ENCODE measurements at places on chromosomes 5 and 9.
A peak's percentile ranks its signal among the peaks of the same experiment; 100 is the strongest.

- DNase-seq = no peak
Measured at GRCh38 chr9:18706648-18707047, 232.7 kb downstream of the ADAMTSL1 start.

- no peak for DNase-seq
Measured at GRCh38 chr9:109710830-109711229, 69.2 kb upstream of the PALM2AKAP2 start.

GRCh38 chr5:143265995-143266394 lies 137.5 kb downstream of the NR3C1 start:
- no peak for DNase-seq

DNA sequence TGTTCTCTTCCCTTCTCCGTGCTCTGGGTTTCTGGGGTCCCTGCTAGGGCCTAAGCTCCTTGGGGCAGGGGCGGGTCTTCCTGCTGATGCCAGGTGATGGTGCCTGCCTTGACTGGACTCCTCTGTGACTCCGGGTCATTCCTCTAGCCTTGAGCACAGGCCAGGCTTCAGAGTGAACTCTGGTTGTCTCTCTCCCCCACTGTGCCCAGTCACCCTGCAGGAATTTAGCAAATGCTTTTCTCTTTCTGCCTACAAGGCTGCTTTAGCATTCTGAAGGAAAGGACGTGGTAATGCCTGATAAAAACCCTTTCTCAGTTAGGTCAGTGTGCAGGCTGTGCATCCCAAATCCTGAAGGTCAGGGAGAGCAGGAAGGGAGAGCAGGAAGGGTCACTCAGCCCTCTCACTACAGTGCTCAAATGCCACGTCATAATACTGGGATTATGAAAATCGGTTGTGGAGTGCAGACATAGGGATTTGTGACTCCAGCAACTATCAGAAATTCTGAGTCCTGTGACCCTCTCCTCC lies 2.7 kb downstream of the CXCL14 start:
- DNase-seq = peak; percentile 27

- peak; percentile 23 for DNase-seq
Measured at GRCh38 chr5:42858031-42858643, 46.4 kb upstream of the SELENOP start.

DNA sequence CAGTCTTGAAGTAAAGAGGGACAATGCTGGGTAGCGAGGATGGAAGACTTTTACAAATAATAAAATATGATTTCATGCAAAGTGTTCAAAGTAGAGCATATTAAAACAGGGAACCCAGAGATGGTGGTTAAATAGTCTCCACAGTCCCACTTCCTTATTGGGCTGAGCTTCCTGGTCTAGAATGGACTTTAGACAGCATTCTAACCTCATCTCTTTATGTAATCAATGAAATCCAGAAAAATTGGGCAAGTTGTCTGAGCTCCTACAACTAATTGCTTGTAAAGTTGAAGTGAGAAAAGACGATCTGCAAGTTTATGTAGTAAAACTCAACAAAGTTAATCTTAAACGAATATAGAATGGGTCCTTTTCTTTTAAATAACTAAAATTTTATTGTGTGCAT lies 328.9 kb downstream of the PJA2 start:
- no peak for DNase-seq

- no peak for DNase-seq
Measured at GRCh38 chr5:136506131-136506530, 140.8 kb upstream of the TRPC7 start.

DNA sequence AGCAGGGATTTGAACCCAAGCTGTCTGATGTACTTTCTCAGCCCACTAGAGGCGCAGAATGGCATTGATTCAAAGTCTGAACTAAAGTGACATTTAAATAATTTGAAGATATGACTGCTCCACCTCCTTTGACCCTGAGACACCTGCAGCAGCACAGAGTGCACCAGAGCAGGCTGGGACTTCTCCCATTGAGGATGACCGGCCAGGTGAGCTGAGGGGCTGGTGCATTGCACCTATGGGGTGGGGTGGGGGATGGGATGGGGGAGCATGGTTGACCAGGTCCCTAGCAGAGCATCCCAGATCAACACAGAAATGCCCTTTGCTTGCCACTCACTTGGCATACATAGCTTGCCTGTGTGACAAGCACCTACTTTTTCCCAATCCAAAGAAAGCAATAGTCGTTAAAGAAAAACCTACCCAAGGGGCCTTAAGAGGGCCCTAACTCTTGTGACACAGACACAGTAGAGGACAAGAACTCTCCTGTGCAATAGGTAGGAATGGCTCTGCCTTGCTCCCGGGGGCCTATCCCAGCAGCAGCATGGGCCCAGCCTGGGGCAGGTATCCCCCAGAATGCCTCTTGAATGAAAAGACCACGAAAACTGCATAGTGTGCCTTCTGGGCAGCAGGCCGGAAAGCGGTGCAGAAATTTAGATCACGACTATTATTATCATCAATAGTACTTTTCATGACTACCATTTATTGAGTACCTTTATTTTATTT lies 6.5 kb downstream of the SH3PXD2B start:
- no peak for DNase-seq

DNA sequence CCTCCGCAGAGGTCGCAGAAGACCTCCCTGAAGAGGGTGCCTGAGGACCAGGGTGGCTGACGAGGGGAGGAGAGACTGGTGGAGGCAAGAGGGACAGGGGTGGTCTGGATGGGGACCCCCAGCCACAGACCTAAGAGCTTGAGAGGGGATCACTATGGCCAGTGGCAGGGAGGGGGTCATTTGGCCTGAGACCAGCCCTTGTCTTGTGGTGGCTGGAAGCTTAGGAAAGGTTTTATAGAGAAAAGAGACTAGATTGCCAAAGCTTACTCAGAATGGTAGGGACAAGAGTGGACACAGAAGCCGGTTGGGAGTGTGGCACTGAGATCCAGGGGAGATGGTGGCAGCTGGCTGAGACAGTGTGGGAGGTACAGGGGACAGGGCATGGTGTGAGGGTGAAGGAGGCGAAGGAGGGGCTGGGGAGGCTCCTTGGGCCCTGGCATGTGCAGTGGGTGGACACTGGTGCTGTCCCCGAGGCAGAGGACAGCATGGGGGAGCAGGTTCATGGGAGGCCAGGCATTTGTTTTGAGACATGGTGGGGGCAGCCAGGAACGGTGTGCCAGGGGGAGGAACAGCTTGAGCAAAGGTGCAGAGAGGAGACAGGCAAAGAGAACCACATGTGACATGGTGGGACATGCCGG lies 123.0 kb downstream of the C9orf50 start:
- no peak for DNase-seq

DNA sequence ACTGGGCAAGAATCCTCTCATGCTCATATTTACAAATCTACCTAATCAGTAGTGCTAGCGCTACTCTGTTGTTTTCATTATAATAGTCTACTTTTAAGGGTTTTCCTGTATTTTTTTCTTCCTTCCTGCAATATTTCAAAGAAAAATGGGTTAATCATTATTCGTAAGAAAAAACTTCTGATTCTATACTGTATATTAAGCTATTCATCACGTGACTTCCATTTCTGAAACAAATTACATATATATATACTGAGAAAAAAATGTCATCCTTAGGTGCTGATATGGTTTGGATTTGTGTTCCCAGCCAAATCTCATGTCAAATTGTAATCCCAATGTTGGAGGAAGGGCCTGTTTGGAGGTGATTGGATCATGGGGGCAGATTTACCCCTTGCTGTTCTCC lies 197.0 kb downstream of the FBXL17 start:
- no peak for DNase-seq

- no peak for DNase-seq
Measured at GRCh38 chr9:89724659-89725058, 119.8 kb downstream of the GADD45G start.

DNA sequence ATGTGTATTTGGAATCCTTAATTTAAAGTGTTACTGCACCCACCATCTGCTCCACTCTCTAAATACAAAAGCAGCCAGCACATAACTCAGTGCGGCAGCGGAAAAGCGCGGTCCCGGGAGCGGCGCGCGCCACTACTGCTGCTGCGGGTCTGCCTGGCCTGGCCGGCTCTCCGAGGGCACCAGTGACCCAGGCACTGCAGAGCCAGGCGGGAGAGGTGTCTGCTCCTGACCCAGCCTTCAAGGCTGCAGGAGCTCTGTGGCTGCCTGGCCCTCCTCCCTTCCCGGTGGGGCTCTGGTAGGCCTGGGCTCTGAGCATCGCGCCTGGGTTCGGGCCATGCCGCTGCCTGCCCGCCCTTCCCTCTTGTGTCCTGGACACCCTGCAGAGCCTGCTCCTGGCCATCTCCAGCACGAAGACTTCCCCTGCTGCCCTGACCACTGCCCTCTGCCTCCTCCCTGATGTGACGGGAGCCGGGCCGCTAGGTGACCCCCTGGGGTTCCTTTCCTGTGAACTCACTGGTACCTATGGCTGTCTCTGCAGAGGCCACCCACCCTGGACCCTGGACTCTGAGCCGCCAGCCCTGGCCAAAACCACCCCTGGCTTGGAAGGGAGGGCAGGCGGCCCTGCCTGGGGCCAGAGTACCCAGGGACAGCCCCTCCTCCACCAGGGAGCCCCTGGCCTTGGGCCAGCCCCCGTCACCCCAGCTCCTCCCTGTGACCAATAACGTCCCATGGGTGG lies 32.8 kb upstream of the UBAC1 start:
- no peak for DNase-seq

DNA sequence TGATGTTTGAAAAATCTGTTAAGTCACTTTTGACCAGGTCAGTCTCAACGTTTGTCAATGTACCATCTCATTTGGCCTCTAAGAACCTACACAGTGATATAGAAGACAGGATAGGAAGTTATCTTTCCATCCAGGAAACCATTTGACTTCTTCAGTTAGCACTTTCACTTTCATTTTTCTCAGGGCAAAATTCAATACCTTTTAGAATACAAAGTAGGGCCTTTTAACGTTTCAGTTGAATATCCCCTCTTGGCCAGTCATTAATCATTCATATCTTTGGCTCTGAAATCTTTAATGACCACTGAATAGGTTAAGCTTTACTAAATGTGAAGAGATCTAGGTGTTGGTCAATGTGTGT lies 101.1 kb upstream of the GNAQ start:
- peak; percentile 15 for DNase-seq

- DNase-seq = no peak
Measured at GRCh38 chr9:83153030-83153429, 90.1 kb upstream of the RASEF start.

DNA sequence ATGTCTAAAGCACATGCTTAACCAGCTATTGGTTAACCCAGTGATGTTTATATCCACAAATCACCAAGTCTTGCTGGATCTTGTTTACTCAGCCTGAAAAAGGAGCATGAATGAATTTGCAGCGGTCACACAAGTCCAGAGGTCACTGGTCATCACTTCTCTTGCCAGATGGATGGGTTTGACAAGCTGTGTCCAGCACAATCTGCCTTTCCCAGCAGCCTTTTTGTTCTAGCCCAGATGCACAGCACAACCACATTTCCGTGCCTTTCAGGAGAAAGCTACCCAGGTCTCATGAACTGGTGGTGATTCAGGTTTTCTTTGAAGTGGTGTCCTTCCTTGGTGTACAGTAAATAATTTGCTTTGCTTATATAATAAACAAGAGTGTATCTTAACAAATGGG lies 32.1 kb downstream of the TMEM252 start:
- DNase-seq = no peak
